ENCODE measurements at places on chromosomes 4 and X.

- no peaks in the 10 kb centered on the region for H3K4me1 ChIP-seq
- H3K4me3 ChIP-seq, result no peak overlapping the region
- DNase-seq, result no peak
- H3K27ac ChIP-seq, result no peak overlapping the region
- no peaks in the 10 kb centered on the region for H3K27me3 ChIP-seq
- no peaks in the 10 kb centered on the region for H3K36me3 ChIP-seq
Observed at GRCh38 chrX:124690495-124690894, 344.1 kb downstream of the SH2D1A start.

DNA sequence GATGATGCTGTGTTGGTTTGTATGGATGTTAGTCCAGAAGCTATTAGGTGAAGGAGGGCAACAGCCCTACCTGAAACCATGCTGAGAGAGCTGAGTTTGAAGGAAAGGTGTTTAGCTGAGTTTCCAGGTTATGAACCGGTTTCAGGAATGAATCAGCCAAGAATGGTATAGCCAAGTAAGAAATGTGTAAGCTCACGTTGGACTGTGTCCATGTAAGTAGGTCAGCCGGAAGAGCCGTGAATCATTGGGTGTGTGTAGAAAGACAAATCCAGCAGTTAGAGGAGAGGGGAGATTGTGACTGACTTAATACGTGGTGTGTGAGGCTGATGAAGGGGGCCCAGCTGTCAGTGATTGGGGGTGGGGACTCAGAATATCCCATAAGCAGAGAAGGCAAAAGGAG, 77.2 kb upstream of the SPIN4 start:
- no peaks in the 10 kb centered on the region for H3K27me3 ChIP-seq
- H3K4me3 ChIP-seq, result no peak overlapping the region
- no peaks in the 10 kb centered on the region for H3K4me1 ChIP-seq
- DNase-seq, result no peak

DNA sequence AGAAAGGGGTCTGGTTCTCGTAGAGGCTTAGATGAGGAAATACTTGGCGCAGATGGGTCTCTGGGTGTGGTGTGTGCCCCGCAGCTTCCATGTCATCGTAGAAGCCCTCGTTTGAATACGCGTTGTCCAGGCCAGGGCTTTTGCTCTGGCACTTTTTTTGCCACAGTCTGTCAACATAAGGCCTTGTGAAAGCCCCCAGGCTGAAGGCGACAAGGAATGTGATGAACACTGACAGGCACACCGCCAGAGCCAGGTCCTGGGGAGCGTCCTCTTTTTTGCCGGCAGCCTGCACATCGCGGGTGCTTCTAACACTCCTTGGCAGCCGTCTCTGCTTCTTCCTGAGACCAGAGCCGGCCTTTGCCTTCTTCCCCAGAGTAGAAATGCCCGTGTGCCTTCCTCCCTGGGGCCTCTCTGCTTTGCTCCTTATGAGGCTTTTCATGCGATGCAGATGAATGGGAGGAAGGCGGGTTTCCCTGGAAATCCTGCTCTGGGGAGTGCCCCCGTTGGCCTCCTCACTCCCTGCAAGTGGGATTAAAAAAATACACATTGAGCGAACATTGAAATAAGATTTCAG, 24.4 kb downstream of the LRRC66 start:
- no peak overlapping the region for H3K27ac ChIP-seq
- no peaks in the 10 kb centered on the region for H3K27me3 ChIP-seq
- no peaks in the 10 kb centered on the region for H3K4me1 ChIP-seq
- no peak overlapping the region for H3K4me3 ChIP-seq
- no peaks in the 10 kb centered on the region for H3K36me3 ChIP-seq

- no peaks in the 10 kb centered on the region for H3K4me1 ChIP-seq
- H3K36me3 ChIP-seq, result no peaks in the 10 kb centered on the region
- peaks cover 10% of the 10 kb centered on the region for H3K27me3 ChIP-seq
- H3K4me3 ChIP-seq, result no peak overlapping the region
- no peak overlapping the region for H3K27ac ChIP-seq
Observed at GRCh38 chrX:13855689-13856450, 39.0 kb upstream of the GPM6B start.

GRCh38 chr4:52617336-52618020, 41.6 kb downstream of the USP46 start:
- peak overlapping the region; percentile 39 for H3K27ac ChIP-seq
- H3K4me1 ChIP-seq, result peaks cover 21% of the 10 kb centered on the region
- H3K27me3 ChIP-seq, result peaks cover 5% of the 10 kb centered on the region
- DNase-seq, result no peak
- peaks cover 4% of the 10 kb centered on the region for H3K36me3 ChIP-seq

DNA sequence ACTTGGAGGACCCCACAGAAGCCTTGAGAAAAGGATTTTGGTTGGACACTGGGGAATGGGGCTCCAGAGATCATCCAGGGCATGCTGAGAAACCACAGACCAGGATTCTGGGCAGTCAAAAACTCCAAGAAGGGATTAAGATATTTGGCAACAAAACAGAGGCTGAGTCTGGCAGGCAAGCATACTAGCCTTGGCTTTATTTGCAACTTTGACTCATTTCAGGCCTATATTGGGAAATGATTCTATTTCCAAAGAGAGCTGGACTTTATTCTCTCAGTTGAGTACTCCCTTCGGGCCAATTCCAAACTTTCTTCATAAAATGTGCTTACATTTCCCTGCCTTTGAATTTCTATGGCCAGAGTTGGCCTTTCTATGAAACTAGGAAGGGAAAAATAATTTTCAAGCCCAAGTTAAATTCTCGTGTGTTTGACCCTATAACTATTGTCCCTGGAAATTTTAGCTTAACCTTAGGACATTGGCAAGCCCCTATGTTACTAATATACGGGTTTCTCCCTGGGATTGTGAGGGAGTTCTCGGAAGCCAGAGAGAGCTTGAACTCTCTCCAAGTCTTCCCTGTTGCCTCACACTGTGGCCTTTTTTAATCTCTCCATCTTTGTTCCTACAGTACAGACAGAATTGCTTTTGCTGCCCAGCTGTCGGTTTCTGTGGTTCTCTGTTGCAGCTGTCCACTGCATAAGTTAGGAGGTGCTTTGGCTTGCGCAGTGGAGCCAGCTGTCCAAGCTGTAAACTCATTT, 112.6 kb upstream of the FAM9A start:
- H3K4me3 ChIP-seq, result no peak overlapping the region
- no peaks in the 10 kb centered on the region for H3K36me3 ChIP-seq
- H3K4me1 ChIP-seq, result no peaks in the 10 kb centered on the region
- DNase-seq, result no peak

- no peak overlapping the region for H3K27ac ChIP-seq
- no peaks in the 10 kb centered on the region for H3K36me3 ChIP-seq
- H3K27me3 ChIP-seq, result no peaks in the 10 kb centered on the region
- no peaks in the 10 kb centered on the region for H3K4me1 ChIP-seq
Observed at GRCh38 chrX:47316276-47317025, 53.9 kb upstream of the ZNF157 start.

- peaks cover 14% of the 10 kb centered on the region for H3K36me3 ChIP-seq
- no peaks in the 10 kb centered on the region for H3K27me3 ChIP-seq
- H3K4me3 ChIP-seq, result no peak overlapping the region
- peaks cover 8% of the 10 kb centered on the region for H3K4me1 ChIP-seq
- H3K27ac ChIP-seq, result no peak overlapping the region
- no peak for DNase-seq
Observed at GRCh38 chrX:70168238-70169188, 8.8 kb upstream of the DGAT2L6 start.

- H3K27ac ChIP-seq, result no peak overlapping the region
- peaks cover 2% of the 10 kb centered on the region for H3K27me3 ChIP-seq
- no peak for DNase-seq
- H3K4me1 ChIP-seq, result peaks cover 4% of the 10 kb centered on the region
Observed at GRCh38 chr4:138961664-138962063, 53.9 kb upstream of the NOCT start.

DNA sequence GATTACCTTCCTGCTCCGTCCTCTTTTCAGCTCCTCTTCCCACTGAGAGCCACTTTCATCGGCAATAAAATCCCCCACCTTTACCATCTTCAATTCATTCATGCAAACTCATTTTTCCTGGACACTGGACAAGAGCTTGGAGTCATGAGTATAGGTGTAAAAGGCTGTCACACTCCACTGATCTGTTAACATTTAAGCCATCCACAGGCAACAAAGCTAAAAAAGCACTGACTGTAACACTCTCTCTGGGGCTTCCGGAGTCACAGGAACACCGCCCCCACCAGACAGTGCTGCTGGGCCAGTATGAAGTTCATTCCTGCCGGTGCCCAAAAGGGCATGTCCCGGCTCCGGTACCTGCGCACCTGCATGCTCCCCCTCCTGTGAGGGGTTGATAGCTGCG, 38.5 kb downstream of the MAGEB5 start:
- H3K27ac ChIP-seq, result no peak overlapping the region
- no peaks in the 10 kb centered on the region for H3K36me3 ChIP-seq
- DNase-seq, result no peak
- H3K4me3 ChIP-seq, result no peak overlapping the region
- no peaks in the 10 kb centered on the region for H3K4me1 ChIP-seq

DNA sequence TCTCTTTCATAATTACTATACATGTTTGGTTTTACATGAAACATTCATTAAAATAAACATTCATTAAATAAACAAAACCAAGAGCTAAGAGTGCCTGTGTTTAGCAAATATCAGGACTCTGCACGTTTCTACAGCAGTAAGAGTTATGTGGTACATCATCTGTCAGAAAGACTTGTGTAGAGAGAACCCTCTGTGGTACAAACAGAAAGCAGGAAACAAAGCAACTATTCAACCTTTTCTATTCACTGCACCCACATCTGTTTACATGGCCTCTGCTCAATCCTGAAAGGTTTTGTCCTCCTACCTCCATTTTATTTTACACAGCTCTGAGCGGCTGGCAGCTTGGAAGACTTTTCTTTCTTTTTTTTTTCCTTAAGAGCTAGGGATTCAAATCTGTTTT, 90.7 kb upstream of the PCDH18 start:
- no peak overlapping the region for H3K27ac ChIP-seq
- no peak overlapping the region for H3K4me3 ChIP-seq
- no peaks in the 10 kb centered on the region for H3K36me3 ChIP-seq
- DNase-seq, result no peak
- no peaks in the 10 kb centered on the region for H3K4me1 ChIP-seq

DNA sequence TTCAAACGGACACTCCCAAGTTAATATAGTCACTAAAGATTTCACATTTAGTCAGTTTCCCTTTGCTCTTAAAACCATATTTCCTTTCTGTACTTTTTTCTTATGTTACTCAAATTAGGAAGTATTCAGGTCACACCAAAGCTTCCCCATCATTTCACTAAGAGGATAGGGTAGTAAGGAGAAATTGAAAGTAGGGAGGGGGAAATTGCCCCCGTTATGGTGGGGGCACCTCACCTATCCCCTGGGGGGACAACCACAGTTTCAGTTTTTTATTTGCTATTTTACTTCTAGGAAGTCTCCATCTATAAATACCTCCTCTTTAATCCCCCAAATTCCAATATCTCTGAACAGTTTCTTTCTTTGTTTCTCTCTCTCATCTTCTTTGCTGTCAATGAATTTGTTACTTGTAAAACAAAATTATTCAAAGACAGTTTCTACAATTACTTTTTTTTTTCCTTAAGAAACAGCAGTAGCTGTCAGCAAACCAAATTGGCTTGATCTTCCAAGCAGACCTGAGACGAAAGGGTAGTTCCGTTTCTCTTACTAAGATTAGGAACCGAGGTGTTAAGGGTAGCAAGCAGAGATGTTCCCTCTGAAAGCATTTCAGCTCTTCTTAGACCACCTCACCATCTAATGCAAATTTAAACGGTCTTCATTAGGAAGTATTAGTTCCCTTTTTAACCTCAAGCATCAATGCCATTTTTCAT, 160.2 kb upstream of the KLF3 start:
- no peak overlapping the region for H3K4me3 ChIP-seq
- H3K4me1 ChIP-seq, result peaks cover 38% of the 10 kb centered on the region
- no peak overlapping the region for H3K27ac ChIP-seq
- H3K36me3 ChIP-seq, result no peaks in the 10 kb centered on the region

GRCh38 chr4:174365018-174365587, 81.4 kb downstream of the CEP44 start:
- no peak for DNase-seq
- H3K36me3 ChIP-seq, result no peaks in the 10 kb centered on the region
- no peak overlapping the region for H3K4me3 ChIP-seq
- no peak overlapping the region for H3K27ac ChIP-seq
- peaks cover 23% of the 10 kb centered on the region for H3K27me3 ChIP-seq

DNA sequence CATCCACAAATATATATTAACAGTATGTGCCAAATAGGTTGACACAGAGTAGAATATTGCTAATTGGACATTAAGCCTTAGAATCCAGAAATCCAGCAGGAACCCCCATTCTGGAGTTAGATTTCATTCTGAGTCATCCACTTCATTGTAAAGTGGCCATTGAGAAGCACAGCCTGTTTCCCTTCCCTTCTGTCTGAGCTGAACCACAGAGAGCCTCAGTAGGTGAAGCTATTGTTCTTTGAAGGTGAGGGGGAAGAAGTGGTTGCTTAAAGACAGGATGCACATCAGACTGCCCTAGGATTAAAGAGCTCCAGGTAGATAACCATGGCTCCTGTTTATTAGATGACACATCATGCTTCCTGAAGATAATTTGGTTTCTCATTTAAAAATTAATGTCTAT, 30.6 kb upstream of the MCF2 start:
- H3K27ac ChIP-seq, result peak overlapping the region; percentile 84
- H3K27me3 ChIP-seq, result no peaks in the 10 kb centered on the region
- no peak for DNase-seq
- H3K4me3 ChIP-seq, result peak overlapping the region; percentile 54
- peaks cover 22% of the 10 kb centered on the region for H3K36me3 ChIP-seq

DNA sequence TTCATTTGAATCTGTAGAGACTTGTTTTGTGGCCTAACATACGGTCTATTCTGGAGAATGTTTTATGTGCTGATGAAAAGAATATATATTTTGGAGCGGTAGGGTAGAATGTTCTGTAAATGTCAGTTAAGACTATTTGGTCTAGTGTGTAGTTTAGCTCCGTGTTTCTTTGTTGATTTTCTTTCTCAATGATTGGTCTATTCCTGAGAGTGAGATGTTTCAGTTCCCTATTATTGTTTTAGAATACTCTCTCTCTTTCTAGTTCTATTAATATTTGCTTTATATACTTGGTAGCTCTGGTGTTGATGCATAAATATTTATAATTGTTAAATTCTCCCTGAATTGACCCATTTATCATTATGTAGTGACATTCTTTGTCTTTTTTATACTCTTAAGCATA, 236.5 kb downstream of the GLUD2 start:
- H3K27me3 ChIP-seq, result peaks cover 2% of the 10 kb centered on the region
- no peak overlapping the region for H3K4me3 ChIP-seq
- no peaks in the 10 kb centered on the region for H3K4me1 ChIP-seq
- no peak overlapping the region for H3K27ac ChIP-seq
- no peak for DNase-seq

DNA sequence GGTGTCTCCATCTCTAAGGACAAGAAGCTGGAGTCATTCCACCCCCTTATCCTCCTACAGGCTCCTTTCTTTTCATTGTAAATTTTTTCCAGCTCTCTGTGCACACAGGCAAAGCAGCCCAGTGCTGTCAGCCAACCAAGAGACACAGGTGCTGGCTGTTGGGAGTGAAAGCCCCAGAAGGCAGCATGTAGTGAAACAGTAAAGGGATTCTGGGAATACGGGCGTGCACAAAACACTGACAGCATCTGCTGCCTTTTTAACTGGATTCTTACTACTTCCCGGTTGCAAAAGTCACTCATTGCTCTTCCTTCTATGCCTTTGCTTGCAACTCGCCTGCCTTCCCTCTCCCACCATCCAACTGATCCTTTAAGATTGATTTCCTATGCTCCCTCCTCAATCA, 208.6 kb upstream of the PRPS2 start:
- no peak overlapping the region for H3K4me3 ChIP-seq
- no peak for DNase-seq
- H3K4me1 ChIP-seq, result no peaks in the 10 kb centered on the region
- no peaks in the 10 kb centered on the region for H3K27me3 ChIP-seq

GRCh38 chrX:115284877-115285276, 4.6 kb upstream of the LUZP4 start:
- H3K36me3 ChIP-seq, result no peaks in the 10 kb centered on the region
- no peaks in the 10 kb centered on the region for H3K4me1 ChIP-seq
